ENCODE measurements at places on chromosomes 2 and 18. TPM values are rescaled to one million over a fixed set of nuclear protein-coding genes. Genes with fewer than 3 reads are reported as not detected.

The KYNU gene
- total RNA-seq = 3.3 TPM

The PPP1R1C gene
- 2.5 TPM for total RNA-seq

The CABYR gene
- total RNA-seq = 10.9 TPM

The POTEJ gene
- total RNA-seq = not detected

The ARHGEF4 gene
- 70.3 TPM for total RNA-seq

The AGXT gene
- total RNA-seq = not detected

The SERPINB11 gene
- not detected for total RNA-seq

The ACKR3 gene
- total RNA-seq = 1.6 TPM

The TFCP2L1 gene
- total RNA-seq = 50.5 TPM

The MAP4K4 gene
- total RNA-seq = 65.2 TPM

The SALL3 gene
- not detected for total RNA-seq

DNA sequence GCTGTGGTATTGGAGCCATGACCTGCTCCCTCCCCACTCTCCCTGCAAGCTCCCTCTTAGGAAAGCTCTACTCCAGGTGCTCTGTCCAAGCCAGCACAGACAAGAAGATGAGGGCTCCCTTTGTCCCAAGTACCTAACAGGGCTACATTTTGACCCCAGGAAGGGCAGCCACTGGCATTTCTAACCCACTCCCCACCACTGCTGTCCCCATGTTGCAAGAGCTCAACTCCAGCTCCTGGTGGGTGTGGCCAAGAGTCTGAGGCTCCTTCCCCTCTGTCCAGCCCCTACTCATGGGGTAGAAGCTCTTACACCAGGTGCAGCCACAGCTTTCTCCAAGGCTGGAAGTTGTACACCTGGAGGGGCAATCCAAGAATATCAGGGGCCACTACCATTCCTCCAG lies 127.0 kb upstream of the NPAS2 start:
- DNase-seq = no peak

DNA sequence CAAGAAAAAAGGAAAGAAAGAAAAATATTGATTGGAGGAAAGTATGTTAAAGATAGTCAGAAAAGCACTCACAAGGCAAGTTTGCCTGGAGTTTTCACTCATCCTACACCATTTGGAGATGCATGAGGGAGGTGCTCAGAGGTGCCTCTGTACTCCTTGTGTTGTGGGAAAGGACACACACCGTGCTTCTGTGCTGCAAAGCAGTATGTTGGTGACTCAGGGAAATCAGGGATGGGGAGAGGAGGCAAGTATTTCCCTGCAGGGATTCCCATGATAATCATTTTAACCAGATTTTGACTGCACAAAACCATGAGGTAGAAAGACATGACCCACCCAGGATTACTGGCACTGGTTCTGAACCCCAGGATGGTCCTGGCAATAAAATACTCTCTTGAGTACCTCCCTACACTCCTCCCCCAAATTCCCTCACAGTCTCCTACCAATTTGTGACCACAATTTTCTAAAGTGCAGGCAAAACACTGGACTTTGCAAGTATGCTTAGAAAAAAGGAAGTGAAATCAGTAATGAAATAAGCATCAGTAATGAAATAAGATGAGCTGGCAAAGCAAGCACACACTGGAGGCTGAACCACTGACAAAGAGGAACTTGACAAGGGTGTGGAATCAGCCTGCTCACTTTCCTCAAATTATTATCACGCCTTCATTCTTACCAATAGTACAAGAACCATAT lies 155.5 kb upstream of the ACVR2A start:
- no peak for DNase-seq

DNA sequence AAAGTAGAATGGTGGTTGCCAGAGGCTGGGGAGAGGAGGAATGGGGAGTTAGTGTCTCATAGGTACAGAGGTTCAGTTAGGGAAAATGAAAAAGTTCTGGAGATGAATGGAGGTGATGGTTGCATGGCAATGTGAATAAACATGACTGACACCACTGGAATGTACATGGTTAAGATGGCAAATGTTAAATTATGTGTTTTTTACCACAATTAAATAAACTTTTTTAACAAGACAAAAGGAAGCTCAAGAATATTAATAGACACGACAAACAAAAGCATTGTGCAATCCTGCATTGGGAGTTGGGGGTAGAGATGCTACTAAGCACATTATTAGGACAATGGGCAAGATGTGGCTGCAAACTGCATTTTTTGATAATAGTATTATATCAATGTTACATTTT lies 147.7 kb downstream of the TWIST2 start:
- peak; percentile 8 for DNase-seq

DNA sequence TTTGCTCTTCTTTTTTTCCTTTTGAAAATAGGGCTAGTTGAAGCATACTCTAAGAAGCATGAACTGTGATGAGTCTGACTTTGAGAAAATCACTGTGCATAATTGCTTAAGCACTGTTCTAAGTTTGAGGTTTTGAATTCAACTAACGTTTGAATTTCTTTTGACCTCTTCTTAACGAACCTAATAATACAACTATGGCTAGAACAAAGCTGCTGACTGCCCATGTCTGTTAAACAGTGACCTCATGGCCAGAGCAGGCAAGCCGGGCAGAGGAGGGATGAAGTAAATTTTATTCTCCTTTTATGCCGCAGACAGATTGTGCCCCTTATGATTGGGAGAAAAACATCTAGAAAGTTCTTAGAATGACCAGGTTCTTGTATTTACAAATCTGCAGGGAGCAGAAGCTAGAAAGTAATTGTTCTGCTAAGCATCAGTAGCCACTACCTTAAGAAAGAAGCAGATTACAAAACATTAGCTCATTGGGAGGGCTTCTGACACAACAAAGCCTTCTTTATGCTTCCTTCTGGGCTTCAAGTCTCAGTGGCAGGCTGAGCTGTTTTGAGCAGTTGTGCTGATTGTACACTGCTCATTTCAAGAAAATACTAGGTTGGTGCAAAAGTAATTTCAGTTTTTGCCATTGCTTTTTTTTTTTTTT lies 97.8 kb upstream of the RASGRP3 start:
- DNase-seq = peak; percentile 59

GRCh38 chr2:227848586-227848985 lies 22.8 kb upstream of the DAW1 start:
- peak; percentile 82 for DNase-seq

DNA sequence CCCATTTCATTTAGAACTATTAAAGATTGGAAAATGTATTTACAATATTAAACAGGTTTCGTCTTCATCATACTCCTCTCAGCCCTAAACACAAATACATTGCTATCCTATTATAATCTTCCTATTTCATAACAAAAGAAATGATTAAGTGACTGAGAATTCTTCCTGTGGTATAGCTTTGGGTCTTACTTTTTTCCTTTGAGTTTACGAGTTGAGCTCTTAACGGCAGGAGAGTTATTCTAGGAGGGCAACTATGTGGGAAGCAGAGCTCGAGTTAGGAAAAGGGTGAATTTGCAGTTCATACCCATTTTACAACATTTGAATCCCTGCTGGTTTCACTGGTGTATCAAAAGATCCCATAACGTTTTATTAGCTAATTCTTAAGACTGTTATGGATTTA lies 105.0 kb downstream of the FIGN start:
- no peak for DNase-seq

DNA sequence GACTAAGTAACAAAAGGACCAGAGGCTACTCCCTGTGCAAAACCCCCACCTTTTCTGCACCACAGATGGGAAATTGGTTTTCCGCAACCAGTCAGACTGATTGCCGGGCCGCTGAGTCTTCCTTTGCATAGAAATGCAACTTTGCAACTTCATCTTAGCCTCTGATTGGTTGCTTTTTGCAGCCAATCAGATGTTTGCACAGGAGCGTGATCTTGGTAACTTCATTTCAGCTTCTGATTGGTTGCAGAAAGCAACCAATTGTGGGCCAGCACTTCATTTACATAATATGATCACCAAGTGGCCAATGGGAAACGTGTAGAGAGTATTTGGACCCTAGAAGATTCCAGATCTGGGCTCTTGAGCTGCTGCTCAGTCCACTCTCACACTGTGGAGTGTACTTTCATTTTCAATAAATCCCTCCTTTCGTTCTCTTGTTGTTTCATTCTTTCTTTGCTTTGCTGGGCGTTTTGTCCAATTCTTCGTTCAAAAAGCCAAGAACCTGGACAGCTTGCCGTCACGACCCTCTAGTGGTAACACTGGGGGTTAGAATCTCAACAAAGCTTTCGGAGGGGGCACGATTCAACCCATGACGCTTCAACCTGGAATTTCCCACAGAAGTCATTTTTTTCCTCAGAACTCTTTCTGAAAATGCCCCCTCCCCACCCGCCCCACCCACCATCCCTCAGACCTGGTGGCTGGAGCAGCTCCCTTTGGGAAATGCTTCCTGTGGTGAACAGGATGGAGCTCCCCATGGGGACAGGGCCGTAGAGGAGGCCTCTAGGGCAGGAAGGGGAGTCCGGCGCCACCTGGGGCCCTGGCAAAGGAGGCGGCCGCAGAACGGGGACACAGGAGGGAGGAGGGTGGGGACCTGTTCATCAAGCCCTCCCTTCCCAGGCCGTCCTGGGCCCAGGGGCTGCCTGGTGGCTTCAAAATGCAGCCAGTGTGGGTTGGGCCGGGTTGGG lies 31.8 kb upstream of the KCNF1 start:
- no peak for DNase-seq

DNA sequence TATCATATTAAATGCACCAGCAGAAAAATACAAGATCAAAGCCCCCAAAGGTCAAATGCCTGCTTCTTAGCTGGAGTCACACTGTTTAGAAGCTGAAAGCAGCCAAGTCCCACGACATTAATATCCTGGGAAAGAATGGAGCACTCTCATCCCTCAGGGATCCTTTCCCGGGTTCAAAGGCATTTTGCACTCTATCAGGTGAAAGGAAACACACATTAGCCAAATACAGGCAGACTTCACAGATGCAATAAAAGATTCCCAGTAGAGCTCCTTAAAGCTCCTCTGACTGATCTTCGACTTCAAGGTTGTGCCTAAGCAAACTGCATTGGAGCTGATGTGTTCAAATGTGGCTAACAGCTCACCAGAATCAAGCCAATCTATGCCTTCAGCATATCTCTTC lies 158.4 kb downstream of the RNF152 start:
- DNase-seq = peak; percentile 51

DNA sequence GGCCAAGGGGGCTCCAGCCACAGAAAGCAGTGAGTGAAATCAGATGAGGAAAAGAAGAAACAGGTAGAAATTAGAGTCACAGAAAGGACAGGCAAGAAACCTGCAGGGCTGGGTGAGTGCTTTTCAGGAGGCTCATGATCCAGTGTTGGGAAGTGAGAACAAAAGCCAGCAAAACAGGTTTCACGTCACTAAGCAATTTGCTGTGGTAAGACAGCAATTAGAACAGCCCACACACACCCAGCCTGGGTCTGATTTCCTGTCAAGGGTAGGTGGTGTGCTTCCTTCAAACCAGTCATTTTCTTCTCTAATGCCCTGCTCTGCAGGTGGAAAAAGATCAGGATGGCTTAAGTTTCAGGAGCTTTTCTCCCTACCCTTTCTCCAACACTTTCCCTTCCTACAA lies 52.9 kb upstream of the XDH start:
- peak; percentile 57 for DNase-seq

- DNase-seq = no peak
These were observed 29.2 kb downstream of the CAPN14 start for GRCh38 chr2:31188131-31188530.

DNA sequence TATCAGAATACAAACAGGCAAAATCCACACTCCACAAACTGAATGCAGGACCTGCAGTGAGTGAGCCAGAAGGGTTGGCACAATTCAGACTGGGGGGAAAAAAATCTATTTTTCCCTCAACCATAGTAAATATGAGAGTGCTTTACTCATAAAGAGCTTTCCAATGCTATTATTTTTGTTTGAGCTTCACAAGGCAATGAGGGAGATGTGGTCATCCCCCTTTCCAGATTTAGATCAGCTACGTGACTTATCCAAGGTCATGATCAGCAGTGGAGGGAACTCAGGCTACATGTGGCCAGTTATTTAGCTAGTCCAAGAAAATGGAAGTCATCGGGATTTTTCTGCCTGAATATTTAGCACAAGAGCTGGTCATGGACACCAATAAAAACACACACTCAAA lies 120.4 kb upstream of the KLF7 start:
- DNase-seq = no peak

- no peak for DNase-seq
These were observed 38.4 kb upstream of the NCKAP5 start for GRCh38 chr2:133606616-133607015.

DNA sequence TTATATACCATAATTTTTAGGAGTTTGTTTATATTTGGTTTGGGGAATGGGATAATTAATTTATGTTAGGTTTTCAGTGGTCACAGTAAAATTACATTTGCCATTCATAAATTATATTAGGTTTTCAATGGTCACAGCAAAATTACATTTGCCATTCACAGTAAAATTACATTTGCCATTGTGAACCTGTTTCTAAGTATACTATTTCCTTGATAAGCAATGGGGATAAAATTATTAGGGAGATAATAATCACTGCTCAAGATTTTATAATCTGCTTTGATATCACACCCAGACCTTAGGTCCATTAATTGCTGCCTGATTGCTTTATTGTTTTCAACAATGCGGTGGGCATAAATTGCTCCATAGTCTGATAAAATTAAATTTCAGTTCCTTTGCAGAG lies 124.6 kb downstream of the ASXL3 start:
- DNase-seq = no peak

GRCh38 chr2:74712223-74713053 lies 58.4 kb downstream of the SEMA4F start:
- DNase-seq = peak; percentile 80

- DNase-seq = peak; percentile 59
These were observed 8.2 kb upstream of the EN1 start for GRCh38 chr2:118855451-118856279.

DNA sequence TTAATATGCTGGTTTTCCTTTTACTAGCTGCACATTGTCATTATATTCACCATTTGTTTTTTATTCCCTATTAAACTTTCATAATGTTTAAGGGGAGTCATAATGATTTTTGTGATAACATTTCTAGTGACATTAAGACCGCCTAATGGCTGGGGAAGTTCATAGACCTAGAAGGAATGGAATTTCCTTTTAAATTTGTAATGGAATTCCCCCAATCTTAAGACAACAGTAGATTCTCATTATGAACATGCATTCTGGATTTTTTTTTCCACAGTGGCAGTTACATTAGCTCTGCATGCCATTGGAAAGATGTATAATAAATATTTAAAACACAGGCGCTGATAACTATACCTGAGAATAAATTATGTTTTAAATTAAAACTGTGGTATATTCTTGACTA lies 8.4 kb downstream of the YPEL5 start:
- DNase-seq = no peak

GRCh38 chr18:44996261-44996660 lies 315.6 kb downstream of the SETBP1 start:
- no peak for DNase-seq

- no peak for DNase-seq
These were observed 61.0 kb downstream of the CRIM1 start for GRCh38 chr2:36416370-36417165.

- no peak for DNase-seq
These were observed 13.0 kb downstream of the IL37 start for GRCh38 chr2:112923967-112924338.

DNA sequence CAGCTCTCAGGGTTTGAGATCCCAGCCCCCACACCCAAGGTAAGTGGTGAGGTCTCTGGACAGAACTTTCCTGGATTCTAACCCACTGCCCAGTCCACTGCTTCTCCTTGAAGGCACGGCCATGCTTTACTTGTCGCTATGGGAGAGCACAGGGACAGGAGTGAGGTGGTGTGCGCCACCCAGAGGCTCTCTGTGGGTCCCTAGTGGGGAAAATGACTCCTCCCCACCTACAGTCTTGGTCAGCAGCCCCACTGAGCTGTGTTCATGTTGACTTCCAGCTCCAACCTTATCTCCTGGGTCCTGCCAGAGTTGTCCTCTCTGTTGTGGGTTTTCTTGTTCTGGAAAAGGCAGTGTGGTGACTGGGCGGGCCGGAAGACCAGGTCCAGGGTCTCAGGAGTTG lies 11.1 kb downstream of the TET3 start:
- DNase-seq = no peak

GRCh38 chr2:203718087-203718486 lies 11.6 kb downstream of the CD28 start:
- DNase-seq = no peak

All from mammary epithelial cell (primary cell).